ENCODE measurements at places on chromosomes 7 and 10. TPM values are rescaled to one million over a fixed set of nuclear protein-coding genes. Genes with fewer than 3 reads are reported as not detected.

- no peak for DNase-seq
Measured at GRCh38 chr10:89075631-89076030, 85.0 kb downstream of the FAS start.

GRCh38 chr7:66556549-66557213 is 72.0 kb upstream of the KCTD7 start:
- peak; percentile 78 for DNase-seq

DNA sequence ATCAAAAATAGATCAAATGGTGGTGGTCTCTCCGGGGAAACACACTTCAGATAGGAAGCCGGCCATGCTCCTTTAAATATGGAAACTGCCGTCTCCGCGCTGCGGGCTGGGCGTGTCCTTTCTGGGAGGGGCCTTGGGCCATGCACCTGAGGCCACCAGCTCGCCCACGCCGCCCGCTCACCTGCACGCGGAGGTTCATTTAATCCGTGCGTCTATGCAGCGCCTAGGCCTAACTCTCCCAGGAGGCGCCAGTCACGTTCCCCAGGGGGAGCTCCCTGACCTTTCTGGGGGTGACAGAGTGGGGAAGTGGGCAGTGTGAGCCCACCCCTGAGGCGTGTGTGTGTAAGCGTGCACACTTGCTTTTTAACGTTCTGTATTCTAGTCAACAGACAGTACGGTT is 64.0 kb downstream of the C10orf143 start:
- no peak for DNase-seq

DNA sequence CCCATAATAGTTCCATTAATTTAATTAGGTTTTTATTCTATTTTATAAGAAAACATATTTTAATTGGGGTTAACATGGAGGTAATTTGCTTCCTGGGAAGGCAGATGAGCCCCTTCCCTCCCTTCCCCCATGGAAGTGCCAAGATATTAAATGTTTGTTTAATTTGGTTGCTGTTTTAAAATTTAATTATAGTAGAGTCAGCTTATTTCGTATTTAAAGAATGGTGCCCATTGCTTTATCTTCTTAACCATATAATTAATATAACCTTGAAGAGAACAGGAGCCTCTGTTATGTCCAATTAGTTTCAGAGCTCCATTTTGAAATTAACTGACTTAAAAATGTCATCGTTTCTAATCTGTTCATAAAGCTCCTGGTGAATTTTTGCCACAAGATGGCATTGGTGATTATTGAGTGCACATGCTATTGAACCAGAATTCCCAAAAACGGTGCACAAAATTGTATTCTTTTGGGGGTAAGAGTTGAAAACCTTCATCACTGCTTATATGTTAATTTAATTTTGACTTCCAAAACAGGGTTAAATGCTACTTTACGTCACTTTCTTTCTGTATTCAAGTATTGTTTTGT is 26.0 kb downstream of the KLHDC10 start:
- no peak for DNase-seq

GRCh38 chr7:50210706-50211115 is 93.8 kb upstream of the IKZF1 start:
- no peak for DNase-seq

- DNase-seq, result no peak
Measured at GRCh38 chr10:111430070-111430469, 353.2 kb downstream of the ADRA2A start.

DNA sequence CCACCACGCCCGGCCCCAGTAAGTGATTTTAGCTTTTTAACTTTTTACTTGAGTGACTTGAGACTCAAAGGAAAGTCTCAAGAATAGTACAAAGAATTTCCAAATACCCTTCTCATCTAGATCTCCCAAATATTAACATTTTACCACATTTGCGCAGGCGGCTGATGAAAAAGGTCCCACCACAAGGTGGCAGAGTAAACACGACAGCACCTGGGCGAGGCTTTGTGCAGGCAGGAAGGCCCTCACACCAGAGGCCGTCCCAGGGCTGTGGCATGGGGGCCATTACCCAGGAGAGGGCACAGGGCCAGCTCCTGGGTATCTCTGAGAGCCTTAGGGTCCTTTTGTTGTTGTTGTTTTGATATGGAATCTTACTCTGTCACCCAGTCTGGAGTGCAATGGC is 50.0 kb upstream of the WIPI2 start:
- DNase-seq, result no peak

DNA sequence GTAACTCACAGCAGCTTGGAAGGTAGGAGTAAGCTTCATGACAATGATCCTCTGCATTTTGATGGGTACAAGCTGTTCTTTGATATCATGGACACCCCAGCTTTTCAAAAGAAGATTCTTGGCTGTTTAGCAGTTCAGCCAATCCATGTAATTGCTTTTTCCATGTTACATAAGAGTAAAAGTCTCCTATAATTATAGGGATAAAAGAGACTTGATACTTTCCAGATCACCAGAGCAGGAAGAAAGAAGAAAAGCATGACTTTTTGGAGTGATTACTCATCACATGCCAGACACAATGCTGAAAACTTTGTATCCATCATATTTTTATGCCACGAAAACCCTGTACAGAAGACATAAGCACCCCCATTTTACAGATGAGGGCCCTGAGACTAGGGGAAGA is 1049.7 kb downstream of the NRG3 start:
- no peak for DNase-seq

GRCh38 chr7:142791502-142791901 is 20.7 kb downstream of the PRSS2 start:
- no peak for DNase-seq

- no peak for DNase-seq
Measured at GRCh38 chr10:31819391-31819820, 109.2 kb downstream of the ARHGAP12 start.

- DNase-seq, result no peak
Measured at GRCh38 chr7:141708351-141708750, at the start of gene WEE2. Gene WEE2 (plus strand): TSS chr7:141708353. CDS start chr7:141708759, 406 bp downstream.

- DNase-seq, result peak; percentile 50
Measured at GRCh38 chr10:43118631-43119415, 19.4 kb upstream of the CSGALNACT2 start.

GRCh38 chr7:111173528-111173927 is 82.6 kb downstream of the LRRN3 start:
- no peak for DNase-seq

DNA sequence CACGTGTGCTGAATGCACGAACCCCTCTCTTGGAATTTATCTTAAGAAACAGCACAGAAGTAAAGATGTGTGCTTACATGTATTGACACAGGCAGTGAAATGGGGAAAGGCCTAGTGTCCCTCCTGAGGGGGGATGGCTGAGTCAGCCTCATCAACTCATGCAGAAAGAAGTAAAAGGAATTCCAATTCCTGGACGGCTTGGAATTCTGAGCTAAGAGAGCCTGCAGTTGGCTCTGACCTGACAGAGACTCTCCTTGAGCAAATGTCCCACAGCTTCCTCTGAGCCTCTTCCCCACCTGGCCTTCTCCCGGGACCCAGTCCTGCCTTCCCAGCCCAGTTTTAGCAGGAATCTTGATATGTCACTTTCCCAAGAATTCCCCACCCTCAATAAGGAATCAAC is 542.4 kb upstream of the ADARB2 start:
- no peak for DNase-seq

- peak; percentile 49 for DNase-seq
Measured at GRCh38 chr7:141072548-141073172, 1.2 kb upstream of the TMEM178B start.

GRCh38 chr7:86925221-86925620 is 134.2 kb downstream of the ELAPOR2 start:
- no peak for DNase-seq

- DNase-seq, result no peak
Measured at GRCh38 chr10:58647376-58648112, 134.9 kb downstream of the BICC1 start.

GRCh38 chr10:12319076-12319475 is 30.3 kb upstream of the CAMK1D start:
- DNase-seq, result no peak

GRCh38 chr10:43253461-43254198 is 13.2 kb downstream of the RASGEF1A start:
- peak; percentile 3 for DNase-seq

GRCh38 chr7:1227814-1228544 is 4.7 kb upstream of the UNCX start:
- DNase-seq, result no peak

- no peak for DNase-seq
Measured at GRCh38 chr10:107727767-107728317, 563.3 kb upstream of the SORCS1 start.

DNA sequence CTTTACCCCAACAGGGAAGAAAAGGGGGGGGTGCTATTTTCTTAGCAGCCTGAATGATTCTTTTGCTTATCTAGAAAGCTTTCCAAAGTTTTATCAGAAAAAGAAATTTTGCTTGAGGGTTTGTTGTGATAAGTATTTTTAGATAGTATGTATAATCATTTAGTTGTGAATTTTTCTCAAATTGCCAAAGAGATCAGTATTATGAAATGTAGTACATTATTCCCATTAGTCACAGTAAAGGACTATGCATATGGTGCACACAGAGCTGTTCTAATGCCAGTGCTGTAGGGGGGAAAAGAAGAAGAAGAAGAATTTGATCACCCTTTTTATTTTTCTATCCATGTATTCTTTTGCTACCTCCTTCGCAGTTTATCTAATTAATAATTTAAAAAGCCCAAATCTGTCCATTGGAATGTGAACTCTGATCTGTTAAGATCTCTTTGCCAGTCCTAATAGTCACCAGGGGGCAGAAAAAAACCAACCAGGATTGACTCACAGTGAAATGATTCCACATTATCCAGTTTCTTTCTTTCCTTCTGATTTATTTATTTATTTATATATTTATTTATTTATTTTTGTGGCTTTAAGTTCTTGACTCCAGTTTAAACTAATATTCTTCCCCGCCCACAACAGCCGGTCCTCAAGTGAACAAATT is 4.7 kb downstream of the RBM20 start:
- no peak for DNase-seq

DNA sequence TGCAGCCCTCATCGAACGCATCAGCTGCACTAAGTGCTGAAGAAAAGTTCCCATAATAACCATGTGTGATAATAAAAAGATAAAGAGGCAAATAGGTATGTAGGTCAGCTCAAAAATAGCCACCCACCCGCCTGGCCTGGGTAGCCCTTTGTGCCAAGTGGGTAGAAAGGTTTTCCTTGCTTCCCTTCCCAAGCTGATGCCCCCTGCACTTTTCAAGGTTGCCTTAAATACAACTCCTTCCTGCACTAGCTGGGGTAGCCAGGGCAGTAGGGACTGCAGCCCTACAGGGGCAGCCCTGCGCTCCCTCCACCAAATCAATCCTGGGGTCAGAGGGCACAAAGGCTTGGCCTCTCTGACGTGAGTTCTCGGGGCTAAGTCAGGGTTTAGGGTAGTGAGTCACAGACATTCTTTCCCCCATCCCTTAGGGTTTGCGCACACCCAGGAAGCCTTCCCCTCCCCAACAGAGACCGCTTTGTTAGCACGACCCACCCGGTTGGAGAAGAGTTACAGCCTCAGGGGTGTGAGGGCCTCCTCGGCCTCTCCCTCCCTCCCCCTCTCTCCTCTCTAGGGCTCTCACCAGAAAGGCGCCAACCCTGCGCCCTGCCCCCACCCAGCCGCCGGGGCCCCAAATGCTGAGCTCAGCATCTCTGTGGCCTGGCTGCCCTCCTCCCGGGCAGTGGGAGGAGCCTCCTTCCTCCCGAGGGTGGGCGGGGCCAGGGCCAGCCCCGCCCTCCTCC is 13.3 kb upstream of the DDIT4 start:
- DNase-seq, result peak; percentile 86

GRCh38 chr10:131312478-131312836 is 936 bp upstream of the TCERG1L start:
- no peak for DNase-seq

DNA sequence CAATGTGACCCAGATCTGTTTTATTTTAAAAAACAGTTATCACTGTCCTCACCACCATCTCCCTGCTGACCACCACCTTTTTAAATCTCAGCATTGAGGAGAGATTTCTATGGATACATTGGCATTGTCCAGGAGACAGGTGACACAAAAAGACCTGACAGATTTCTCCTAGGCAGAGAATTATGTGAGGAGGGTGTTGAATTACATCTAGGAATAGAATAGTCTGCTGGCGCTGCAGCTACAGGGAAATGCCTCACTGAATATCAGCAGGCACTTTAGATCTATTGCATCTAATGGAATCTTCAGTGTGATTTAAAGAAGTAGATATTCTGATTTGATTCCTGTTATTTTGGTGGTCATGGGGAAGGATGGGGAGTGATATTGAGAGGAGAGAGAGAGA is 593.5 kb downstream of the NRG3 start:
- no peak for DNase-seq

DNA sequence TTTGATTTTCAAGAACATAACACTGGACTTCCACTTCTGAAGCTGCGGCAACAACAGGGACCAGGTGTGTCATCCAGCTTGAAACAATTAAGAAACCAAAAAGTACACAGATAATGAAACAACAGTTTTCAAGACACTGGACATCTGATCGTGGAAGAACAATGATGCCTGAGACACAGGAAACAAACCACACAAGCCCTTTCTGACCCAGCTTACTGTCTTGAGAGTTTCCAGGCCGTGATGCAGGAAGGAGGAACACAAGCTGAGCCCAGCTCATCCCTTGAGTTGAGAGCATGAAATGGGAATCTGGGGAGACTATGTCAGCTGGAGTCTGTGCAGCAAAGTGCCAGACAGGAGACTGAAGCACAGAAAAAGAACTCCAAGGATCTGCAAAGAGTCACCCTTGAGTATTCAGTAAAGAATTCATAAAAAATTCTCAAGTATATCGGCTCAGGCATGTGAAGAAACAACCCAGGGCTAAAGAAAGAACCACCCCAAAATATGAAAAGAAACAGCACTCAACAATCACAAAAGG is 91.6 kb downstream of the RNF32 start:
- no peak for DNase-seq

GRCh38 chr10:58704671-58705141 is 192.0 kb downstream of the BICC1 start:
- DNase-seq, result no peak

- no peak for DNase-seq
Measured at GRCh38 chr10:90846746-90847145, 11.1 kb downstream of the HTR7 start.

GRCh38 chr7:20574784-20575720 is 40.4 kb upstream of the ABCB5 start:
- no peak for DNase-seq

DNA sequence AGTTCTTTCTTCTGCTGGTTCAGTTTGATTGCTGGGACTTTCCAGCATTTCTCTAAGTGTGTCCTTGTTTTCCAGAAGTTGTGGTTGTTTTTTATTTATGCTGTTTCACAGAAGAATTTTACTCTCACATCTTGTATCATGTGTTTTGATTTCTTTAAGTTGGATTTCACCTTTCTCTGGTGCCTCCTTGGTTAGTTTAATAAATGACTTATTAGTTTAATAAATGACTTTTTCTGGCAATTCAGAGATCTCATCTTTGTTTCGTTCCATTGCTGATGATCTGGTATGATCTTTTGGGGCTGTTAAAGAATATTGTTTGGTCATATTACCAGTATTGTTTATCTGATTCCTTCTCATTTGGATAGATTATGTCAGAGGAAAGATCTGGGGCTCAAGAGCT is 59.8 kb upstream of the CYP2C9 start:
- DNase-seq, result no peak

The SAMD9 gene
- total RNA-seq, result 0.92 TPM

The UTF1 gene
- total RNA-seq, result not detected

The CHAT gene
- total RNA-seq, result not detected

The TRDMT1 gene
- 3.9 TPM for total RNA-seq

The MAD1L1 gene
- total RNA-seq, result 11.5 TPM

The CYP3A5 gene
- 21.6 TPM for total RNA-seq

The GHITM gene
- total RNA-seq, result 55.7 TPM

The ARMH3 gene
- 10.1 TPM for total RNA-seq

The ANXA7 gene
- 57.4 TPM for total RNA-seq

The ELN gene
- total RNA-seq, result 36.8 TPM

The NOS3 gene
- total RNA-seq, result 1.0 TPM

The MACROH2A2 gene
- total RNA-seq, result 3.5 TPM

The AKR1C8 gene
- not detected for total RNA-seq

The GPR26 gene
- total RNA-seq, result not detected

All from pancreas (tissue), 10 donors.